ENCODE measurements at places on chromosomes 16 and 17. TPM values are rescaled to one million over a fixed set of nuclear protein-coding genes. Genes with fewer than 3 reads are reported as not detected.

DNA sequence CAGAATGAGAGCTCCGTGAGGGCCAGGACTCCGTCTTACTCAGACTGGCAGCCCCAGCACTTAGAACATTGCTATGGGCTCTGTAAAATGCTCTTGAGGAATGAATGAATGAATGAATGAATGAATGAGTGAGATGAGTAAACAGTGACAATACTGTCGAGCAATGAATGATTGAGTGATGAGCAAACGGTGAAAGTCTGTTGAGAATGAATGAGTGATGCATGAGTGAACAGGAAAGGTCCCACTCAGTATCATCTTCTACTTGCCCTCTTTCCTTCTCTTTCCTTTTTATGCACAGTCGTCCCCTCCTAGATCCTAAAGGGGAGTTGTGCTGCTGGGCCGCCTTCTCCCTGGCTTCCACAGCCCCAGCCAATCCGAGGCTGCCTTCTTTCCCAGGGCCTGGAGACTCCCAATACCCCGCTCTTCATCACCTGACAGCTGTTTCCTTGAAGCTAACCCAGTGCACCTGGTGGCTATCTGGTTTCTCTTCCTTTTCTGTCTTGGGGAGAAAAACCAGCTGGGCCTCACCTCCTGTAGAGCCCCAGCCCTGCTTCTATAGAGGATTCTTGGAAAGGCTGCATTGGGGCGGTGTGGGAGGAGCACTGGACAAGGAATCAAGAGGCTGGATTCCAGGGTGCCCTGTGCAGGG, 32.7 kb upstream of the CACNG1 start:
- ATAC-seq: no peak

DNA sequence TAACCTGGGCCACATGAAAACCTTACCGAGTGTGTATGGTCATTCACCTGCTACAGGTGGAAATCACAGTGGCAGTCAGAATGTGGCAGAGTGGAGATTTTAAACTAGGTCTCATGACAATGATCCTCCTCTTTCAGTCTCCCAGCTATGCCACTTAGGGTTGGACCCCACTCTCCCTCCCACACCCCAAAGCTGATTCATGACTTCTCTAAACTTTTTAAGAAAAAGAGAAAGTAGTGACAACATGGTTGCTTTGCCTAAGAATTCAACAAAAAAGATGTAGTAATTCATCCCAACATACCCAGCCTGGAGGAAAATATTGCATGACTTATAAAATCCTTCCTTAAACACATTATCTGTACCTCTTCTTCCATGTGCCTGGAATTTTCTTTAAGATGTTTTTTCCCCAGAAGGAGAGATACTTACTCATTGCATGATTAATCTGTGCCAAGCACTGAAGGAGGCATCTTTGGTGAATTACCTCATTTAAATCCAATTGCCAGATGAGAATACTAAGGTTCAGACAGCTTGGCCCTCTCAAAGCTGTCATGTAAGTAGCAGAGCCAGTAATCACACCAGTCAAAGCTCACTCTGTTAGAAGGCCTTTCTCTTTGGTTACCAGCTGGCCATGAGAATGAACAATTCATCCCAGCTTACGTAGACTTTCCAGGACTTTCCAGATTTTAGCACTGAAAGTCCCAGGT, 119.9 kb downstream of the COPRS start:
- ATAC-seq: no peak

Gene TSNAXIP1
- total RNA-seq: 0.26 TPM

Gene KRTAP2-1
- total RNA-seq: not detected

GRCh38 chr17:38731526-38732294, 1.6 kb downstream of the CISD3 start:
- ATAC-seq: no peak

GRCh38 chr17:76446449-76447231, 6.3 kb downstream of the UBE2O start:
- ATAC-seq: peak; percentile 85

GRCh38 chr16:51121850-51122249, 29.2 kb downstream of the SALL1 start:
- ATAC-seq: no peak

Gene CLN3
- total RNA-seq: 34.6 TPM

DNA sequence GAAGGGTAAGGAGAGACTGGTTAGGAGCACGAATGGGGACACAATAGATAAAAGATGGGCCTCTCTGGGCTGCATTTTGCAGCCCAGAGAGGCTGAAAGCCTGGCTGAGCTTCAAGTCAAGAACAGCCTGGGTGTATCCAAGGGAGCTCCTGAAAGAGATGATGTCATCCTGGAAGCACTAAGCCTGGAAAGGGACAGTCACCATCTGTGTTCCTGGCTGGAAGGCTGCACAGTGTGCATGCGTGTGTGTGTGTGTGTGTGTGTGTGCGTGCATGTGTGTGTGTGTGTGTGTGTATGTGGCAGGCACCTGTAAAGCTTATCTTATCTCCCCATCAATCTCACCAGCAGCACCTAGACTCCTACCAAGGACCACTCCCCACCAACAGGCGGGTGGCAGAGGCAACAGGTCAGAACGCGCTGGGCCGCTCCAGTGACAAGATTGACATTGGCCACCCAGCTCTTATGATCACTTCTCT, 44.1 kb downstream of the COG7 start:
- ATAC-seq: no peak

GRCh38 chr16:53636978-53637377, 66.7 kb downstream of the RPGRIP1L start:
- no peak for ATAC-seq

DNA sequence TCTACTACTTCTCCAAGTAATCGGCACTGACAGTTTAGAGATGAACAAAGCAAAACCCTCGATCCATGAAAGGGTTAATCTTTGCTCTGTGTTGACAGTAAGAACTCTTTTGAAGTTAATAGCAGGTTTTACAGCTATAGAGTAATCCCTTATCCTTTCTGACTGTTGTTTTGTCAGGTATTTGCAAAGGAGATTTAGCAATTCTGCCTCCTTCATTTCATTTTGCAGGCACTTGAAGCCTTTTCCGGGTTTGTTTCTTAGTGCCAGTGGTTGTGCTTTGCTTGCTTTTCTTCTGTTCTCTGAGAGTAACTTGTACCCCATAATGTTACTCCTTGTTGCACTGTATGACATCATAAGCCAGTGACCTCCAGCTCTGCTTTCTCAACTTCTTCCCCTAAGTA, 64.5 kb downstream of the TANGO6 start:
- no peak for ATAC-seq

DNA sequence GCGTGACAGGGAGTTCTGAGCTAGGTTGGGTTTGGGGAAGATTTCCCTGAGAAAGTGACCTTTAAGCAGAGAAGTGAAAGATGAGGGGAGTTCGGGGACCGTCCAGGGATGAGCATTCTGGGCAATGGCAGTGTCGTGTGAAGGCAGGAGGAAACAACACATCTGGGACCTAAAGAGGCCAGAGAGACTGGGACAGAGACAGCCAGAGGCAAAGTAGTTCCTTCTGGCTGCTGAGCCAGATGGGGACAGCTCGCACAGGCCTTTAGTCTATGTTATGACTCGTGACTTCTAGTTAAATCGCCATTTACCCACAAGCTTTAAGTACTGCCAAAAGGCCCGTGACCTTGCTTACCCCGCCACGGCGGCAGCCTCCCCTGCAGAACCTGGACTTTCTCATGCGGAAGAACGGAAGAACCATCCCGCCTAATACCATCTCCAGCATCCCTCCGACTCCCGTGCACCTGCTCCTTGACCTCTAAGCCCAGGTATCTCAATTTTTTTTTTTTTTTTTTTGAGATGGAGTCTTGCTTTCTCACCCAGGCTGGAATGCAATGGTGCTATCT, 8.5 kb upstream of the MED11 start:
- no peak for ATAC-seq

DNA sequence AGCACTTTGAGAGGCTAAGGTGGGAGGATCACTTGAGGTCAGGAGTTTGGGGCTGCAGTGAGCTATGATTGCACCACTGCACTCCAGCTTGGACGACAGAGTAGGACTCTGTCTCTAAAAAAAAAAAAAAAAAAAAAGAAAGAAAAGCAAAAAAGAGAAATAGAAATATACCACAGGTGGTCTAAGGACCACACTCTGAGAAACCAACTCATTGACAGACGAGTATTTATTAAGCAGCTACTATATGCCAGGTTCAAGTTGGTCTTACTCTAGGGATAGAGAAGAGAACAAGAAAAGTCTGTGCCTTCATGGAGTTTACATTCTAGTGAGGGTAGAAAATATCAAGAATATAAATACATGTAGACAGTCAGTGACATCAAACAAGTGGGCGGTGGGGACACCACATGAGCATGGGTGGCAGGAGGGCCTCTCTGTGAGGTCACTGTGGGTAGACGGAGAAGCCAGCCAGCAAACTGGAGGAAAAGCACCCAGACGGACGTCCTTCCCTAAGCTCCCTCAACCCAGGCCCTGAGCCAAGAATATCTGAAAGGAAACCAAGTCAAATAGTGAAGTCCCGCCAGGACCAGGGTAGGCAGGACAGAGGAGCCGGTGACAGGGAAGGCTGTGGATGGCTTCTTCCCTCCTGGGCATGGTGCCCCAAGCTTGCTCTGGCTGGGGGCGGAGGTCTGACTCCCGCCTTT, 4.7 kb downstream of the CDIPT start:
- ATAC-seq: no peak

Gene RNF222
- total RNA-seq: 0.21 TPM

DNA sequence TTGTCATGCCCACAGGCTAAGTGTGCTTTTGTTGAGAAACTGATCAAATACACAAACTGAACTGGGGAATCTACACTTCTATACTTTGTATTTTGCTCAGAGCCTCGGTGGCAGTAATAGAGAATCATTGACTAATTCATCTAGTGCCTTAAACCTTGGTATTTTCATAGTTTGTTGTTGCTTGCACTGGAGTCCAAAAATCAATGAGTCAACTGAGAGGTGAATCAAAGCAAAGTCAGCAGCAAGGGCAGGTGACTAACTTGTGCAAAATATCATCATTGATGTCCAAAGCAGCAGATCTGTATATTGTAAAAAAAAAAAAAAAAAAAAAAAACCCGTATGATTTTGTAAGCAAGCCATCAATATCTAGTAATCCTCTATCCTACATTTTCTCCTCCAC, 296.4 kb downstream of the MAP2K6 start:
- ATAC-seq: peak; percentile 48

Gene RAB26
- total RNA-seq: 0.28 TPM

DNA sequence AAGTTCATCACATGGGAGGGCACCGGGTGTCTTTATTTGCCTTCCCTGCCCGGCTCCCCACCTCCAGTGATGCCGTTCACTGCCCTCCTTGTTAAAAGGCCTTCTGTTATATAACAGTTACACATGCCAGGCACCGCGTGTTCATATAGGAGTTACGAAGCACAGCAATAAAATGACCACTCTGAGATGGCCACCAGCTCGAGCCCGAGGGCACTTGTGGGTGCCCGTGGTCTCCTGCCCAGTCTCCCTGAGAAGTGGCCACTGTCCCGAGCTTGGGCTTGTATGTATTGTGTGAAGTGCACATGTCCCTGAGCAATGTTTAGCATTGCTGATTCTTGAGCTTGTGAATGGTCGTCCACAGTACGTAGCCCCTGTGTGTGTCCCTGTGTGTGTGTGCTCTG, 355.6 kb downstream of the SEC14L1 start:
- no peak for ATAC-seq

- ATAC-seq: peak; percentile 10
These were observed 30.9 kb upstream of the HLF start for GRCh38 chr17:55233840-55234239.

- no peak for ATAC-seq
These were observed 10.4 kb upstream of the CUEDC1 start for GRCh38 chr17:57965521-57966160.

DNA sequence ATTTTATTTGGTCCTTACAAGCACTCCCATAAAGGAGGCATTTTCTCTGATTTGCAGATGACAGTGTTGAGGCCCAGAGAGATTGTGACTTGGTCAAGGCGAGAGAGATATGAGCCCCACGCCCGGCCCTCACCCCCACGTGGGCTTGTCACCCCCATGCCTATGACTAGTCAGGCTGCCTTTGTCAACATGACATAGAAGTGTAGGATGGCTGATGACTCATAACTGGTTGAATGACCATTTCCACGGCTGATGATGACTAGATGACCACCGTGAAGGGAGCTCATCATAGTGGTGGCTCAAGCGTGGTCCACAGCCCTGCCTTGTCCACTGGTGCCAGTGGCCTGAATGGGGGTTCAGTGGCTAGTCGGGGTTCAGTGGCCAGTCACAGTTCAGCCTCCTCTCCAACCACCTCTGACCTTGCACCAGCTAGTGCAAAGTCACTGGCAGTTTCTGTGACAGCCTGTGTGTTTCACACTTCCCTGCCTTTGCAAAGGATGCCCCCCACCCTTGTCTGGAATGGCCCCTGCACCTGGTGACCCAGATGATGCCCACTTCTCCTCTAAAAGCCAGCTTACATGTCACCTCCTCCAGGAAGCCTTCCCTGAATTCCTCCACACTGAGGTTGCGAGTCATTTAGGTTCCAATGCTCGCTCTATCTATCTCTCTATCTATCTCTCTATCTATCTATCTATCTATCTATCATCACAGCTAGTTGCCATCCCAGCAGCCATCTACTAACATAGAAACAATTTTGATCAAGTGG, 3.8 kb upstream of the WSCD1 start:
- peak; percentile 41 for ATAC-seq

Gene FOXC2
- not detected for total RNA-seq

Gene SLC47A1
- total RNA-seq: 0.58 TPM

- ATAC-seq: peak; percentile 62
These were observed 24.0 kb upstream of the ALDH3A1 start for GRCh38 chr17:19771971-19772630.

DNA sequence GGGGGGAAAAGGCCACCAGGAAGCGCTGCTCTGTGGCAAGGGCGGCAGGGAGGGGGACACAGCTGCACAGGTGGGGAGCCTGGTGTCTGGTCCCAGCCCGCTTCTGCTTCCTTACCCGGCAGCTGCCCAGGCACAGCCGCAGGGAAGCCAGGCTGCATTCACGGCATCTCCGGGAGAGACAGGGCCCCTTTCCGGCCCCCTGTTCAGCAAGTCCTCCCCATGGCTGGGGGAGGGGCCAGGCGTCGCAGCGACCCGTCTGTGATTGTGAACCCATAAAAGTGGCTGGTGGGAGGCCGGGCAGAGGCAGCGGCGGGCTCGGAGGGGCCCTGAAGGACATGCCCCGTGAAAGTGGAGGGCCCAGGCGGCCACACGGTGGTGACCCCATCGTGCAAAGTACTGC, 28.7 kb downstream of the SOX8 start:
- ATAC-seq: no peak
